Peyer's patch (tissue), 4 donors: ENCODE measurements at places on chromosomes 7 and 10.

- peak; percentile 36 for DNase-seq
Observed at GRCh38 chr10:103544657-103545310, 51.3 kb downstream of the NEURL1 start.

- DNase-seq: no peak
Observed at GRCh38 chr7:53110425-53110824, 75.0 kb downstream of the POM121L12 start.

GRCh38 chr7:8126601-8127167 is 135.3 kb downstream of the ICA1 start:
- DNase-seq: no peak

DNA sequence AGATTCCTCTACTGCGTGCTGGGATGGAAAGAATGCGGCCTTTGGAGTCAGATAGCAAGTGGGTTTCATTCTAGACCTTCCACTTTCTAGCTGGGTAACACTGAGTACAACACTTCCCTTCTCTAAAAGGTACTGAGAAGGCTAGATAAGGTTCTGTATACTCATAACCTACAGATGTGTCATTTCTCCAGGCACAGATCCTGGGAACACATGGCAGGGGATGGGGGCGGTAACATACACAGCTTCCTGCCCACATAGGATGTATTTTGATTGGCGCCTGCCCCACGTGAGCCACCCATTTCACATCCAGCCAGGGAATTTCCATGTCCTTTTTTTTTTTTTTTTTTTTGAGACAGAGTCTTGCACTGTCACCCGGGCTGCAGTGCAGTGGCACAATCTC is 31.8 kb downstream of the KLRG2 start:
- no peak for DNase-seq

DNA sequence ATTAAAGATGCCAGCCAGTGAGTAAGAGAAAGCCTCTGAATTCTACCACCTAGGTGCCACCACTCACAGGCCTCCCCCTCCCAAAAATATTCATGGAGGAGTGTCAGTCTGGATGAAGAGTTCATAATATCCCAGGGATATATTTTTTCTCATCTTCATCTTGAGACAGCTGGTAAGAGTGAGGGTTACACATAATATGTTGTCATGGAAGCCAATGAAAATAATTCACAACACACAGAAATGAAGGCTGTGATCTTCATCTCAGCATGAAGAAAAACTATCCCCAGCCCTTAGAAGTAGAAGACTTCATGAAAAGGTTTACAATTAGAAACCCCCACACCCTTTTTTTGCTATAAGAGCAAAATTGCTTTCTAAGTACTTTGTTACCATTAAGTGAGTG is 175.6 kb downstream of the DNAH11 start:
- no peak for DNase-seq

DNA sequence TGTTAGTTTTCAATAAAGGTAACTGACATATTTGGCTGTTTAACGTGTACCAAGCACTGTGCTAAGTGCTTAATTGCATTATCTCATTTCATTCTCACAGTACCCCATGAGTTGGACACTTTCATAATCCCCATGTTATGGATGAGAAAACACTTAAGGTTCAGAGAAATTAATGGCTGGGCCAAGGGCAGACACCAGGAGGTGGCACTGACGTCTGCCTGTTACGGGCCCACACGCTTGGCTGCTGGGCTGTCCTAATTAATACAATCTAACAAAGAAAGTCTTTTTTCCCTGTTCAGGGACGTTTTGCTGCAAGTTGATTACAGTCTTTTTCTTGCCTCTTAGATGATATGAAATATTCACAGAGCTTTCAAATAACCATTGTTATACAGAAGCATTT is 16.1 kb downstream of the DYDC2 start:
- no peak for DNase-seq

DNA sequence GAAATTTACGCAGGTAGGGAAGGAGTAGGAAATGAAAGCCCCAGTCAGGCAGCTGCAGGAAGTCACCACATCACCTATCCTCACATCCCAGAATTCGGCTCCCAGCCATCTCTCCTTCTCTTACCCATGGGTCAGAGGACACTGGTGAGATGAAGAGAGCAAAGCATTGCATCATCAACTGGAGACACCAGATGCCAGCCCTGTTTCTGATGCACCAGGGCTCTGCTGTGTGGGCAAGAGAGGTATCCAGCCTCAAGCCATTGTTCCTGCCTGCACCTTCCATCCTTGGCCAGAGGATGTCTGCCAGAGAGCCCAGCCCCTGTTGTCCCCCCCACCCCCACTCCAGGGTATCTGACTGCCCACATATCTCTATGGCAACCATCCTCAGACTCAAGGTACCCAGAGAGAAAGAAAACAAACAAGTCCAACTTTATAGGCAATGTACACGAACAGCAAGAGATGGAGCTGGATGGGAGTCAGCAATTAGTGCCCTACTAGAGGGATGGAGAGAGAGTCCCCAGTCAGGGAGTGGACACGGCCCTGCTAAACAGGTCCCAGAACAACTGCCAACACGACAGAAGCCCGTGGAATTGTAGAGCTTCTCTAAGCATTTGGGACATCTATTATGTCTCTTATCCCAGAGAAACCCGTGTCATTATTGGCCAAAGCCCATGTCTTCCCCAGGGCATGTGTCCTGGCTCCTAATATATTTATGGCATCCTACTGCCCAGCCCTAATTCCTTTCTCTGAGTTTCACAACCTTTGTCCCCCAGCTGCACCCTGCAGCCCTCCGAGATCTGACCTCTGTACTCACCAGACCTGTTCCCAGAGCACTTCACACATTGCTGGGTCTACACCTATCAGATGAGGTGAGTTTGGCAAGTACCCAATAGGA is 2.8 kb downstream of the CAMK2G start:
- DNase-seq: peak; percentile 78

DNA sequence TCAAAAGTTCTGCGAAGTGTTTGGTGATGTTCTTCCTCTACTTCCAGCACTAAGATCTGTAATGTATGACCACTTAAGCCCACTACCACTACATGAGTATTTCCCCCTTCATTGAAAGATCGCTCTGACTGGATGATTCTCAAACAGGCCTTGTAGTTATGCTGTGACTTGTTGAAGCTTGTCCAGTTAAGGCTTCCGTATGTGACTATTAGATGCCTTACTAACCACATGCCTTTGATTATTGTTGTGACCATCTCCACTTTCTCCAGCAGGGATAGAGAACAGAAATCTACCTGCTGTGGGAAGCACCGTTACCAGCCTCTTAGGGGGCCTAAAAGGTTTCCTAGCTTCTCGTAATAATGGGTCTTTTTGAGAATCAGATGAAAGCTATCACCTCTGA is 81.1 kb downstream of the NOC3L start:
- DNase-seq: no peak

- DNase-seq: no peak
Observed at GRCh38 chr10:117532003-117532385, 10.6 kb upstream of the EMX2 start.

DNA sequence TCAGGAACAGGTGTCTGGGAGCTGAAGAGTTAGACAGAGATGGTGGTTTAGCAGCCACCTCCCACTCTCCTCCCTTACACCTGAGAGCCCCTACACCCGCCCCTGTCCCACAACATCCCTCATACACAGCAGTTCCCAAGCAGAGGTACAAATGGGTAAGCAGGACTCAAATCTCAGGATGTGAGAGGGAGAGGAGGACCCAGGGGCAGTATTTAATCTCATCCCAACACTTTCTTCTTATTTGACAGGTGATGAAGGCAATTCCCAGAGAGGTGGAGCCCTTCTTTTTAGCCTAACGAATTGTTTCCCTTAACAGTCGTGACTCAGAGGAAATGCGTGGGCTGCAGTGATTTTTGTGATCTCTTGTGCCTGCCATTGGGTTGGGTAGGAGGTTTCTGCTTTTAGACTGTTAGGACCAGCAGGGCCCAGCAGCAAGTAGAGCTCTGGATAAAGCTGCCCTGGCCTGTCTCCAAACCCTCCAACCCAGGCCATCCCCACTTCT is 191.3 kb downstream of the HECW1 start:
- no peak for DNase-seq

GRCh38 chr10:58704226-58704625 is 191.6 kb downstream of the BICC1 start:
- DNase-seq: no peak

GRCh38 chr7:130560972-130561371 is 69.1 kb downstream of the MEST start:
- no peak for DNase-seq

- DNase-seq: no peak
Observed at GRCh38 chr7:65287023-65287422, 86.6 kb upstream of the ZNF92 start.

DNA sequence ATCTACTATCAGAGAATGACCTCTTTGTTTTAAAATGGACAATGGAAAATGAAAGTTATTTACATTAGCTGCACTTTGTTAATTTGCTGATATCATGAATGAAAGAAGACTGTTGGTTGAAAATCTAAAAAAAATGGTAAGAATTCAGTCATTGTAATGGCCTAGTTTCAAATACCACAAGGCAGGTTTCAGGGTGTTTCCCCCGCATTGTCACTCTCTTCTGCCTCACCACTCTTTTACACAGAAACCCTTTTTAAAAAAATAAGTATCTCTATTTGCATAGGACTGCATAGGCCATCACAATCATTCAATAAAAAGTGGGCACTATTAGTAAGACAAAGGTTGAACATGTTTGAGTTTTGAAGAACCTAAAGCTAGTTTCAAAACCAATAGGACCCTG is 737.1 kb downstream of the INHBA start:
- DNase-seq: no peak

- DNase-seq: no peak
Observed at GRCh38 chr10:61408105-61408504, 45.1 kb downstream of the TMEM26 start.

DNA sequence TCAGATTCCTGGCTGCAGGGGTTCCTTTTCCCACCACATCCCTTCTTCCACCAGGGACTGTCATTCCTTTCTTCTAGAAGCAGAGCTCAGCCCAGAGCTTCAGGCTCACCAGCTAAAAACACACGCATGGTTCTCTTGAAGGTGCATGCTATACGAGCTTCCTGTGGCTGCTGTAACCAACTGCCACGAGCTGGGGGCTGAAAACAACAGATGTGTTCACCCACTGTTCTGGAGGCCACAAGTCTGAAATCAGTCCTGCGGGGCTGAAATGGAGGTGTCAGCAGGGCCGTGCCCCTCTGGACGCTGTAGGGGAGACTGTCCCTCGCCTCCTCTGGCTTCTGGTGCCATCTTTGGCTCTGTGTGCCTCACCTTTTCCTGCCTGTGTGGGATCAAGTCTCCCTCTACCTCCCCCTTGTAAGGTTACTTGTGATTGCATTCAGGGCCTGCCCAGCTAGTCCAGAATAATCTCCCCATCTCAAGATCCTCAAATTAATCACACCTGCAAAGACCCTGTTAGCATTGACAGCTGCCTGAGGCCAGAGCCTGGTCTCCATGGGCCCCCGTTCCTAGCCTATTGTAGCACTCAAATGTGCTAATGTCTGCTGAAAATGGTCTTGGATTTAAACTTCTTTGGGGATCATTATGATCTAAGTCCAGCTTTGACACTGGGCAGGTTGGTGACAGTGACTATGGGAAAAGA is 13.7 kb downstream of the RAB19 start:
- DNase-seq: no peak

DNA sequence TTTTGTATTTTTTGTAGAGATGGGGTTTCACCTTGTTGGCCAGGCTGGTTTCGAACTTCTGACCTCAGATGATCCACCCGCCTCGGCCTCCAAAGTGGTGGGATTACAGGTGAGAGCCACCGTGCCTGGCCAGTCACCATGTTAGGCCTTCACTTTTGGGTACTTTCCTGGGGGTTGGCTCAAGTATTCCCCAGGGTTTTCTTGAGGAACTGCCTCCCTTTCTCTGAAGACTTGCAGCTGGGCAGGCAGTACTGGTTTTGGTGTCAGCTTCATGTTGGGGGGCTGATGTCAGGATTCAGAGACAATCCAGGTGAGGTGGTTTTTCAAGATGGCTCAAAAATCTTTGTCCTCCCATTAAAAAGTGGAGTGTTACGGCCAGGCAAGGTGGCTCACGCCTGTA is 7.7 kb downstream of the ZNHIT1 start:
- DNase-seq: no peak

GRCh38 chr7:100612730-100613390 is 520 bp downstream of the MOSPD3 start:
- DNase-seq: no peak

GRCh38 chr7:17680943-17681351 is 259.3 kb downstream of the SNX13 start:
- no peak for DNase-seq

DNA sequence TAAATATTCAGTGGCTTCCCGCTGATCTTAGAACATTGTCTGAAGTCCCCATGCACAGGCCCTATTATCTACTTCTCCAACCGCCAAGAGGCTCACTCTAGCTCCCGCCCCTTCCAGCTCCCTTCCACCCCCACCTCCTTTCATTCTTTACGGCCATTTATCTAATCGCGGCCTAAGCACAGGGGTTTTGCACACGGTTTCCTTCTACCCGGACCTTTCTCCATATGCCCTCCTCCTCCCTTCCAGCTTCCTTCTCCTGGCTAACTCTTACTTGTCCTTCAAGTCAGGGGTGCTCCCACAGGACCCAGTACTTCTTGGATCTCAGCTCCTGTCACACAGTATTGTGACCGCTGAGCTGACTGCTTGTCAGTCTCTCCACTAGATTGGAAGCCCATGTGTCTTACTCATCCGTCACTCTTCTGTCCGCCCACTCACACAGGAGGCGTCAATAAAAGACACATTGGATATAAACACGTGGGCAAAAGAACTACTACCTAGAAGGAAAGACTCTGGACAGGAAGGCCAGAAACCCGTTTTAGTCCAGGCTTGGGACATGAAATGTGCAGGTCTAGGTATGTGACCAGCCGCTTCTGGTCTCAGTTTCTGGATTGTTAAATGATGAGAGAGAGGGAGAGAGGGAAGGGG is 20.2 kb upstream of the HPS1 start:
- no peak for DNase-seq

DNA sequence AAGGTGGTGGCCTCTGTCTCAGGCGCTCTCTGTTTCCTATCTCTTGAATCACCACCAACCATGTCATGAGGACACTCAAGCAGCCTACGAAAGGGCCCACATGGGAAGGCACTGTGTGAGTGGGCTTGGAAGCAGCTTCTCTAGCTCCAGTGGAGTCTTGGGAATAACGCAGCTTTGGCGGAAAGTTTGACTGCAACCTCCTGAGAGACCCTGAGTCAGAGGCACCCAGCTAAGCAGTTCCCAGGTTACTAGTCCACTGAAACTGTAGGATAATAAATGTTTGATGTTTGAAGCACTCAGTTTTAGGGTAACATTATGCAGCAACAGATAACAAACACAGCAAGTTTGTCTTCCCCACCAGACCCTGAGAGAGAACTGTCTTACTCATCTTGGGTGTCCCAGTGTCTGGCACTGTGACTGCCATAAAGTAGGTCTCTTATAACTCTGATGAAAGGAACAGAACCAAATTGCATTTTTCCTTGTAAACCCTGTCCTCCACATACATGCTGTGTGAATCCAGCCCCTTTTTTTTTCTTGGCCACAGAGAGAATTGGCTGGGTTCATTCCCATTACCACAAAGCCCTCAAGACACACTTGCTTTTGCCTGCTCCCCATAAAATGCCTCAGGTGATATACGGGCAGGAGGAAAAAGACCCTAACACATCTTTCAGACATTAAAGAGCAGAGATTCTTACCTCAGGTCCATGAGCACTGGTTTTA is 185.5 kb downstream of the ZNF365 start:
- no peak for DNase-seq
